ENCODE measurements at places on chromosomes 6 and 20.

GRCh38 chr6:52534966-52535390 is 41.9 kb downstream of the TRAM2 start:
- DNase-seq, result no peak

DNA sequence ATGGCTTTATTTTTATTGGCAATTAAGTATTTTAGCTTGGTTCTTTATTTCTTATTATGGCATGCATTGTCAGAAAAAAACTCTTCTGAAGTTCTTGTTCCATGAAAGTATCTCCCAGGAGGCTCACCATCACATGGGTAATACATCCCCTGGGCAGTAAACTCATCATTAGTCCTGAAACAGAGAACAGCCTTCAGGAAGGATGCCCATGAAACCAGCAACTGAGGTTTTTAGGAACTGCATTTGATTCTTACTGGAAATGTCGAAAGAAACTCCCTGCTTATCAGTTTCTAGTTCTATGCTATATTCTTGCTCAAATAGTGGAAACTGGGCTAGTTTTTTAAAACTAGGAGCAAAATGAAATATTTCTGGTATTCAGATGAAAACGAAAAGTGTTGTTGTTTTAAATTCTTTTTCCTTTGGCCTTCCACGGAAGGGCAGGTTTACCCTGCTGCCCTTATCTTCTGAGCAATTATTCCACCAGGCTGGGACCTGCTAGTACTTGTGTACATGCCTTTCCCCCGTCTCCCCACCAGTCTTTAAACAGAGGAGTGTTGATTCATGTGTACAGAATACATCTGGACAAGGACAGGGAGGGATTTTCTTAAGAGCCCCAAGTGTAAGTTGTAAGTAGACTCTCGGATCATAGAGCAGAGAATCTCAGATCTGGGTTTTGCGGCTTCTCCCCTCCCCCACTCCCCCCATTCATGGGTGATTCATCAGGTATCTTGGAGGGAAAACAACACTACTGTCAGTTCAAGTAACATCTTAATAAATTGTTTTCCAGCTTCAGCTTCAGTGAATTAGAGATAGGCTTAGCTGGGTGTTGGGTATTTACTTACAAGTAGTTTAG is 81.5 kb downstream of the RTN4IP1 start:
- peak; percentile 67 for DNase-seq

DNA sequence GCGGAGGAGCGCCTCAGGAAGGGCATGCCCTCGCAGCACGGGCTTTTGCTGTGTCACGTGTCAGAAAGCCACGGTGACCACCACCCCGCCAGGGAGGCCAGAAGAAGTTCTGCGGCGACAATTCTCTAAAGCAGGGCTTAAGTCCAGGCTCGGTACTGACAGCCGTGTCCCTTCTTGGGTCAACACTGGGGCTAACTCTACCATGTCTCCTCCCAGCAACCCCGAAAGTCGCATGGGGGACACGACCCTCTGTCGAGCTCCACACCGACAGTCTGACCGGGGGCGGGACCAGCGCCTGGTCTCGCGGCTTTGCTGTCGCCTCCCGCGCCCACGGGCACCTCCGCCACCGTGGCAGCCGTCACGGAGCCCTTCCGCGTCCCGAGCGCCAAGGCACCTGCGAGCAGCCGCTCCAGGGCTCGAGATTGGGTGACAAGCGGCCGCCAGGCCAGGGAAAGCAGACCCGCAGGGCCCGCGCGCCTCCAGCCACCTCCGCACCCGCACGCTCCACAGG is 534 bp downstream of the NANP start:
- peak; percentile 31 for DNase-seq

DNA sequence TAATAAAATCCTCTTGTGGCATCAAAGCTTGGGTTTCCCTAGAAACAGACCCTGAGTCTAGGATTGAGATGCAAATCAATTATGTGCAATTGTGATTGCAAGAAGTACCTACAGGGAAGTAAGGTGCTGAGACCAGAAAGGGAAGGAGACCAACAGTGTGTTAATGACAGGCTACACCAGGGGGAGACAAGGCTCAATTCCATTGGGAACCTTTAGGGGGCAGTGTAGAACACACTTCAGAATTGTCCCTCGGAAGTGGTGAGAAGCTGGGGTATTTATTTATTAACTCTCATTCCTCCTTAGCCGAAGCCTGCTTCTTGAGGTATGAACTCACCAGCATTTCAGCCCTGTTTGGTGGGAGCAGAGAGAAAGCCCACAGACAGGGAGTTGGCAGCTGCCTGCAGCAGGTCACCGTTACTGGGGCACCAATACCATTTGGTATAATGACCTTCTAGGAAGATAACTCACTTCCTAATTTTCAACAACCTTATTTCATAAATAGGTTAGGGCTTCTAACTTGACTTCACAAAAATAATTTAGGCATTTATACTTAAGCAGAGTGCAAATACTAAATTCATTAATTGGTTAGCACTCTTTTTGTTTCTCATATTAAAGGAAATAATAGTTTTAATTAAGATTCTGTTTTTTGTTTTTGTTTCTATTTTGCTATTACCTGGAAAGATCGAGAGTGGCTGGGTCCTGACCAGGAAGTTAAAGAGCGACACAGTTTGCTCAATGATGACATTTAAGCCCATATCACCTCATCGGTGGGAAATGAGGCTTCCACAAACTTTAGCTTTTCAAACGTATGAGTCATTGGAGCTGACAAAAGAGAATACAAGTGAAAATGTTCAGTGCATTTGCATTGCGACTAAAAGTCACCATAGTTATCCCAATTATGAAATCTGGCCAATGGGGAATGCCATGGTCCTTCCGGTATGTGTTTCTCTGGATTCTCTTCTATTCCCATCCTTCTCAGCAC is 94.8 kb downstream of the BTBD3 start:
- peak; percentile 34 for DNase-seq

GRCh38 chr6:143233554-143234285 is 173.0 kb downstream of the AIG1 start:
- DNase-seq, result no peak

DNA sequence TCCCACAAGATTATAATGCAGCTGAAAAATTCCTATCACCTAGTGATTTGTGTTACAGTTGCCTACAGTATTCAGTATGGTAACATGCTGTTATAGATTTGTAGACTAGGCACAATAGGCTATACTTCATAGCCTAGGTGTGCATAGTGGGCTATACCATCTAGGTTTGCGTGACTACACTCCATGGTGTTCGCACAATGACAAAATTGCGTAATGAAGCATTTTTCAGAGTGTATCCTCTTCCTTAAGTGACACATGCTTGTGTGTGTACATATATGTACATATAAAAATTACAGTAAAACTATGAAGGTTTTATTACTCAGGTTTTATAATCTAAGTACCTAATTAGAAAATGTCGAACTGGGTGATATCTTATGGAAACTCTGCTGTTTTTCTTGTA is 133.0 kb downstream of the FARS2 start:
- DNase-seq, result no peak

DNA sequence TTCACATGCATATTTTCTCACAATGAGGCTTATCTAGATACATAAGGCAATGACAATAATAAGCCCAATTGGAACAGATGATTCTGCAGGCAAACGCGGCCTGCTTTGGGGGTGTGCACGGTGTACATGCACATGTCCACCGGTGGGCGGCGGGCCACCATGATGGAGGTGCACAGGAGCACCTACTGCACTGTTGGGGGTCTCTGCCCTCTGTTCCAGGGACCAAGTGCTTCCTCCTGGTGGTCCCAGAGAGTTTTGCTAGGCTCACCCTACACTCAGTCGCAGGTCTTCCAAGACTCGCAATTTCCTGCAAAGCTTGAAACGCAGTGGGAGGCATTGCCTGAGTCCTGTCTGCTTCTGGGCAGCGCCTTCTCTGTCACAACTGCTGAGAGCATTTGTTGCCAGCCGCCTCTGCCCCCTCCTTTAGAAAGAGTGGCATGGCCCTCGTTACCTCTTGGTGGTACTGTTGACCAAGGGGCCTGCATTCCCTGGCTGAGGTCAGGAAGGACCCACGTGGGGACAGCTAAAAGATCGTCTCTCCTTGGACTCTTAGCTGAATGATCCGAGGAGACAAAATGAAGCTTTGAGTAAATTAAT is 135.3 kb downstream of the ERMARD start:
- no peak for DNase-seq

GRCh38 chr6:40195428-40196134 is 261.3 kb upstream of the MOCS1 start:
- no peak for DNase-seq

DNA sequence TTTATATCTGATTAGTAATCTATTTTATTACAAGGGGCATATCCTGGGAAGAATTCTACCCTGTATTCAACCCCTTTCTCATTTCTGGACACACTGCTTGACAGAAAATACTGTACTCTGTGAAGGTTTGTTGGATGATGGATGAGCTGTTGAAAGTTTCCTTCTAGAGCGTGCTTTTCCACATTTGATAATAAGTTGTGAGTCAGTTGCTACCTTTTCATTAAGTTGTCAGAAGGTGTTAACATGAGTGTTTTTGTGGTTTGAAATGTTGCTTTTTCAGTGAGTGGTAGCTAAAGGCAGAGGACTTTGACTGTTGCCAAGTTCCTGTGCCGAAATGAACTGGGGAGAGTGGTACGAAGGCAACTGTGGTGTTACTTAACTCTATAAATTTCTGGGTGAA is 3.9 kb upstream of the ECI2 start:
- no peak for DNase-seq

GRCh38 chr6:44672841-44673240 is 285.3 kb downstream of the CDC5L start:
- DNase-seq, result no peak

GRCh38 chr20:50283370-50283769 is 92.7 kb downstream of the CEBPB start:
- DNase-seq, result no peak

DNA sequence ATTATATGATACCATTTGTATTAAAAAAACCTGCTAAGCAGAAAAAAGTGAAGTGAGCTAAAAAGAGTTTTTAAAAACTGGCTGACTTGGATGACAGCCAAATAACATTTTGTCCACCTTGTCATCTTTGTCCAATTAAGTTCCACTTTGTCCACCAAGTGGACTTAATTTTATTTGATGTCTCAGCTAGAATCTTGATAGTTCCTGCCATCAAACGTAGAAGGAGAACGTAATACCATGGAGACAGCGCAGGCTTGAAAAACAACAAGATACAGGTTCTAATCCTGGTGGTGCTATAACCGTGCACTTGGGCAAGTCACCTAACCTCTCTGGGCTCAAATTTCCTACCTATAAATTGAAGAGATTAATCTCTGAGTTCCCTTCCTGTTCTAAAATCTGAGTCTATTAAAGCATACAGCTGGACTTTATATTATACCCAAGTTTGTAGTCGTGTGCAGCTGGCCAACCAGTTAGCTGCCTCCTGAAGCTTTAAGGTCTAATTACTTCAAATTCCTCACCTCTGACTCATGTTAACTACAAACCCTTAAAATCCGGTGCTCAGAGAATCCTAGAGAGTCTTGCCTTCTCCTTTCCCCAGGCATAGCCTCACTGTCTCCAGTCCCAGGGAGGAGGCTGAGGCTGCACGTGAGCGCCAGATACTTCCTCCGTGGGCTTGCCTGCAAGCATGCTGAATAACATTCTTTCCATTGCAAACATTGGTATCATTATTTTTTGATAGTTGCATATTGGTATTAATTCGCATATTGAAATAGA is 16.8 kb downstream of the TMEM244 start:
- peak; percentile 66 for DNase-seq
